Fibroblast of skin of right biceps (primary cell): ENCODE measurements at places on chromosomes 4 and X.

DNA sequence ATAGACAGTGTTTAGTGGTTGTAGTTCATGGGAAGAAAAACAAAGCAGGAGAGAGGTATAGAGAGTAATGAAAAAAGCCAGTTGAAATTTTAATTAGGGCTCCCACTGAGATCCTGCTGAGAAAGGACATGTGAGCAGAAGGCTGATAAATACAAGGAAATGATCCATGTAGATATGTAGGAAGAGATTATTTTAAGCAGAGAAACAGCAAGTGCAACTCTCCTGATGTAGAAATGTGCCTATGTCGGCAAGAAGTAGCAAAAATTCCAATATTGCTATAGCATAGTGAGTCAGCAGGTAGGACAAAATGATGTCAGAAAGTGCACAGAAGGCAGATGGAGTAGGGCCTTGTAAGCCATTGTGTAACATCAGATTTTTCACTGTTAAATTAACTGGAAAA is 1027.3 kb downstream of the PCDH18 start:
- DNase-seq, result no peak

GRCh38 chrX:12974305-12974795 is 560 bp upstream of the TMSB4X start:
- peak; percentile 84 for DNase-seq

GRCh38 chr4:157781361-157781760 is 391.5 kb downstream of the GASK1B start:
- no peak for DNase-seq

DNA sequence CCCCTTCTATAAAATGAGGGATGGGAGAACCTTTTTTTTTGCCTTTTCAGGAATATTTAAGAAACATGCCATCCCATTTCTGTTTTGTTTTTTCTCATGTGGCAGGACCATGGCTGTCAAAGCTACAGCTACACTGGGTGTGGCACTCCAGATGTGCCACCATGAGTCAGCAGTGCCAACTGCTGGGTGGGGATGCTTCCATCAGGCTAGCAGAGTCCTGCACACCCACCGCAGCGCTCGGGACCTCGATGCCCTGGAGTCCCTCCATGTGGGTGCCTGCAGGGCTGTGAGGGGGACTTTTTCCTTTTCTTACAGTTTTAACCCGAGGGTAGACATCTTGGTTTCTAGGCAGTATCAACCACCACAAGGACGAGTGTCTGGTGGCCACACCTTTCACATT is 352.6 kb downstream of the NR3C2 start:
- DNase-seq, result no peak

DNA sequence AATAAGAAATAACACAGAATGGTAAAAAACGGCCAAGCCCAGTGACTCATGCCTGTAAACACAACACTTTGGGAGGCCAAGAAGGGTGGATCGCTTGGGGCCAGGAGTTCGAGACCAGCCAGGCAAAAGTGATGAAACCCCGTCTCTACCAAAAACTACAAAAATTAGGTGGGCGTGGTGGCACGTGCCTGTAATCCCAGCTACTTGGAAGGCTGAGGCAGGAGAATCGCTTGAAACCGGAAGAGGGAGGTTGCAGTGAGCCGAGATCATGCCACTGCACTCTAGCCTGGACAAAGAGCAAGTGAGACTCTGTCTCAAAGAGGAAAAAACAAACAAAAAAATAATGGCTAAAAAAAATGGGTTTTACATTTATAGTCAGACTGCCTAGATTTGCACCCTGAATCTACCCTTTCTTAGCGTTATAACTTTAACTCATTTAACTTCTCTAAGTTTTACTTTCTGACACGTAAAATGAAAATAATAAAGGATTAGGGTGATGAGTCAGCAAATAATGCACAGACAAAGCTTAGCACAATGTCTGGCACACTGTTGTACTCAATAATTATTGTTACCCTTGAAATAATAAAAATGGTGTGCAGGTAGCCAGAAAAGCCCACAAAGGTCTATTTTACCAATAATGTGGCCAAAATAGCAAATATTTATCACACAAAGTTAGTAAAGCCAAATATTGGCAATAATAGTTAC is 55.0 kb downstream of the ATP11C start:
- DNase-seq, result peak; percentile 16

DNA sequence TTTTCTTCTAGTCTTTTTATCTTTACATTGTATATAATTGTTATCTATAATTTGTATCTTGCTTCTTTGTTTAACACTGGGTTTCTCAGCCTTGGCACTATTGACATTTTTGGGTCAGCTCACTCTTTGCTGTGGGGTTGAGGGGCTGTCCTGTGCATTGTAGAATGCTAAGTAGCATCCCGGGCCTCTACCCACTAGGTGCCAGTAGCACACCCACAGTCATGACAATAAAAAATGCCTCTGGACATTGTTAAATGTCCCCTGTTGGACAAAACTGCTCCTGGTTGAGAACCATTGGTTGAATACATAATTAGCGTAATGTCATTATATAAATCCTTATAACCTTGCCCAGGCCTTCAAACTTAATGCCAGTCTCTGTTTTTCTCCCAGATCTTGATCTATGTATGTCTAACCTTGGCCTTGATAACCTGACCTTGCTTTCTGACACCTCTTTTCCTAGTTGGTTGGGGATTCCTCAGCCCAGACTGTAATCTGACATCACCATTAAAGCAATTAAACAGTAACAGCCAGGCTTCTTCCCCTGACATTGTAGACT is 46.1 kb downstream of the DCX start:
- DNase-seq, result no peak

DNA sequence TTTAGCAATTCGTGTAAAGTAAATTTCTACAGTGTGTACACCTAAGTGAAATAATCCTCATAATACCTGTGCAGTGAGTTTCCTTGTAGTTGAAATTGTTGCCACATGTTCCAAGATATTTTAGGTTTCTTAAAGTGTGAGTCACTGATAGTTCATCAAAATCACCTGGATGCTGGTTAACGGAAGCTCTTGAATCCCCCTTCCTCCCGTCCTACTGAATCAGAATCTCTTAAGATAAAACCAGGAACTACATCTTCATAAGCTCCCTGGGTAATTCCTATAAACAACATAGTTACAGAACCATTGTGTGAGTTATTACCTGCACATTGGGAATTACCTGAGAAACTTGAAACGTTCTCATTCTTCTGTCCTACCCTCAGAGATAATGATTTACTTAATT is 197.4 kb upstream of the HS3ST1 start:
- DNase-seq, result no peak

- no peak for DNase-seq
These were observed 483.6 kb downstream of the BCOR start for GRCh38 chrX:39613997-39614679.

GRCh38 chrX:124215786-124216185 is 116.7 kb upstream of the TEX13D start:
- no peak for DNase-seq

GRCh38 chrX:119325456-119325855 is 73.7 kb upstream of the SLC25A43 start:
- DNase-seq, result peak; percentile 7

GRCh38 chr4:177450426-177451107 is 8.3 kb upstream of the AGA start:
- peak; percentile 13 for DNase-seq

- DNase-seq, result no peak
These were observed 370.4 kb upstream of the CPEB2 start for GRCh38 chr4:14631806-14632440.

GRCh38 chr4:42277291-42277690 is 120.0 kb upstream of the SHISA3 start:
- DNase-seq, result peak; percentile 5

GRCh38 chr4:87947381-87948160 is 27.9 kb upstream of the SPP1 start:
- DNase-seq, result no peak

DNA sequence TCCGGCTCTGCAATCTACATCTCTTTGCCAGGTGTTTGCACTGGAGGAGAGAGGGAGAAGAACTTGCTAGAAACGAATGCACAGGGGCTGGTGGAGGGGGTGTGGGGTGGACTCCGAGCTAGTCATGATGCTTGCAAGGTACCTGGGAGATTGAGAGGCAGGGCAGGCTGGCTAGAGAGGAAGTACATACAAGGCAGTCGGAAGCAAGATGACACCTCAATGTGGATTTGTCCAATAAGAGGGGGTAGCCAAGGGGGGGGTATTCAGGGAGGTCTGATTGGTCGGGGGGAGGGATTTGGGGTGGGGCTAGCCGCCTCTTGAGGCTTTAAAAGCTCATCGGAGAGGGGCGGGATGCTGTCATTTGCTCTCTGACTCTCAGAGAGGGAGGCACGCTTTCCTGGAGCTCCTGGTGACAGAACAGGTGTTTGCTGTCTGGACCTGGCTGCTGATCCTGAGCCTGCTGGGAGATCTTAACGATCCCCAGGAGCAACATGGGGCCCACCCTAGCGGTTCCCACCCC is at the start of gene GPR50:
GPR50 (plus strand) TSS at position 354 of the 520 bp plus-strand sequence; CDS start at position 492, 138 bp downstream.
- no peak for DNase-seq

- no peak for DNase-seq
These were observed 86.4 kb upstream of the CHRDL1 start for GRCh38 chrX:110881971-110882370.

DNA sequence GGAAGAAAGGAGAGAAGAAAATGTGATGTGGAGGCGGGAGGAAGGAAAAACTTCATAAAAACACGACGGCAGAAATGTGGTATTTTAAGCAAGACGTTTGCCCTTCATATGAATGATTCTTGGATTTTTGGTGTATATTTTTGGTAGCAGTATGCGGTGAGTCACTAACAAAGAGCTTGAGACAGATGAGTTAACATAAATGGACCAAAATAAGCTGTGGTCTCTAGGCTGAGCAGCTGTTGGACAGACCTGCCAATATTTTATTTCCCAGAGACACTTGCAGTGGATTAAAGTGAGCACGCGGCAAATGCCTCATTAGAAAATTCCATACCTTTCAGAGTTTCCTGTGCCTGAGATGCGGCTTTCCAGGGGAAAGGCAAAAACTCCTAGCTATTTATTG is 43.1 kb upstream of the RPS6KA3 start:
- DNase-seq, result peak; percentile 72

GRCh38 chr4:86099348-86099747 is 260.5 kb downstream of the MAPK10 start:
- no peak for DNase-seq

GRCh38 chr4:17911608-17912007 is 100.8 kb downstream of the NCAPG start:
- no peak for DNase-seq

DNA sequence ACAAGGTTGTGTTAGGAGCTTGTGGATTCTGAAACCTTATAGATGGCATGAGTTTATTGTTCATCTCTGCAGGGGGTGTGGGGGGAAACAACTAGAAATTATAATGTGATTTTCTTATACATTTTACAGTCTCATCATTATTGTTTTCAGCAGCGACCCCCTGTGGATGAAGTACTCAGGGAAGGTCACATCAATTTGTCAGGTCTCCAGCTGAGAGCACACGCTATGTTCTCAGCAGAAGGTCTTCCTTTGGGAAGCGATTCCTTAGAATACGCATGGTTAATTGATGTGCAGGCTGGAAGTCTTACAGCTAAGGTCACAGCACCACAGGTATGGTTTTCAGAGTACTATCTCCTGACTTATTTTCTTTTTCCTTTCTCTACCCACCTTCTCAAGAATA is 72.2 kb downstream of the BLTP1 start:
- peak; percentile 43 for DNase-seq

DNA sequence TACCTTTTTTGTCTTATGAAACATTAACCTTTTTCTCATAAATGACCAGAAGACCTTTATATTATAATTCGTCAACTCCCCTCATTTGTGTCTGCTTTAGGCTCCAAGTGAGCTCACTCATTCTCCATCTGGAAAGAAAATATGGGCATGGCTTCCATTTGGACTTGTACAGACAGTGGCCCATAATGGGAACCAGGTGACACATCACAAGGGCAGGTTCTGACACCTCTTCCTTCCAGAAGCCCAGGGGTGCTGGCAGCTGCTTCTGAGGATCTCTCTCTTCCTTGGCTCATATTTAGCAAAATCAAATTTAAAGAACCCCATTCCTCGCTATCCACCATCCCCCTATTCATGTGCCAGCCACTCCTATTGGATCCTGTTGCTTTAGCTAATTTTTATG is 69.6 kb downstream of the CD38 start:
- no peak for DNase-seq

GRCh38 chrX:118730500-118731247 is 3.3 kb downstream of the IL13RA1 start:
- DNase-seq, result peak; percentile 91

DNA sequence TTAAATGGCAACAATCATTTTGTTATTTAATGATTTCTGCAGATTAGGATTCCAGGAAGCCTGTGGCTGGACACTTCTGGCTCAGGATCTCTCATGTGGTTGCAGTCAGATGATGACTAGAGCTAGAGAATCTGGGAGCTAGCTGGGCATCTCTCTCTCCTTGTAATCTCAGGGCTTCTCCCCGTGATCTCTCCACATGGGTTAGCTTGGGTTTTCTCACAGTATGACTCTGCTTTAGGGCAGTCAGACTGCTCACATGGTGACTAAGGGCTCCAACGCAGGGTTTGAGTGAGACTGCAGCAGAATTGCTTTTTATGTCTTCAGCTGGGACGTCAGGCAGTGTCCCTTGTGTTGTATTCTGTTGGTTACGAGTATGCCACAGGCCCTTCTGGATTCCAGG is 361.4 kb downstream of the CBLL2 start:
- DNase-seq, result peak; percentile 71

- DNase-seq, result no peak
These were observed 155.1 kb downstream of the NR3C2 start for GRCh38 chr4:148287111-148287510.

DNA sequence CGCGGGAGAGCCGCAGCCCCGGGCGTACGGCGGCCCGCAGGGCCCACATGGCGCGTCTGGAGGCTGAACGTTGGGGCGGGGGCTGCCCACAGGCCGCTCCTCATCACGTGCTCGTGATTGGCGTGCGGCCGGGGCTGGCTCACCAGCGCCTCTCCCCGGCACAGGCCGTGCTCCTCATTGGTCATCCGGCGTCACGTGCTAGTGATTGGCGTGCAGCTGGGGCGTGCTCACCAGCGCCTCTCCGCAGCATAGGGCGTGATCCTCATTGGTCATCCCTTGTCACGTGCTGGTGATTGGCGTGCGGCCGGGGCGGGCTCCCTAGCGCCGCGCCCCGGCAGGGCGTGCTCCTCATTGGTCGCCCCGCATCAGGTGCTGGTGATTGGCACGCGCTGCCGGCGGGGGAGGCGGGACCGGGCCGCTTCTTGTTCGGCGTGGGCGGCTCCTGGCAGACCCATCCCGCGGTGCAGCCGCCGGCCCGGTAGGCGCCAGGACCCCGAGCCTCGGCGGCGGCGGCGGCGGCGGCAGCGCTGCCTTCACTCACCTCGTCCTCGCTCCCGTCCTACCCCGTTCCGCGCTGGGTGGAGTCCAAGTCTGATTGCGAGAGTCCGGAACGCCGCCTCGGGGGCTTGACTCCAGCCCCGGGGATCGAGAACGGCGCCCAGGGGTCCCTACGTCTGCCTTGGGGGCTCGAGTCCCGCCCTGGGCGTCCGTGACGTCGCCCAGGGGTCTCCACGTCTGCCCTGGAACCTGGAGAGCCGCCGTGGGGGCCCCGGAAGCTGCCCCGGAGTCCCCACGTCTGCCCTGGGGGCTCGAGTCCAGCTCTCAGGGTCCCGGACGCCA is at the start of gene GTPBP6:
GTPBP6 (minus strand) TSS at position 58 of the 840 bp plus-strand sequence; CDS start at position 49, 9 bp downstream.
- DNase-seq, result peak; percentile 100

- DNase-seq, result no peak
These were observed 15.2 kb upstream of the HMX1 start for GRCh38 chr4:8886612-8887406.

GRCh38 chrX:133285341-133285740 is 67.2 kb upstream of the TFDP3 start:
- DNase-seq, result no peak
